Left forelimb (tissue), 1 donor: ENCODE measurements at places on chromosomes 12 and 14.

DNA sequence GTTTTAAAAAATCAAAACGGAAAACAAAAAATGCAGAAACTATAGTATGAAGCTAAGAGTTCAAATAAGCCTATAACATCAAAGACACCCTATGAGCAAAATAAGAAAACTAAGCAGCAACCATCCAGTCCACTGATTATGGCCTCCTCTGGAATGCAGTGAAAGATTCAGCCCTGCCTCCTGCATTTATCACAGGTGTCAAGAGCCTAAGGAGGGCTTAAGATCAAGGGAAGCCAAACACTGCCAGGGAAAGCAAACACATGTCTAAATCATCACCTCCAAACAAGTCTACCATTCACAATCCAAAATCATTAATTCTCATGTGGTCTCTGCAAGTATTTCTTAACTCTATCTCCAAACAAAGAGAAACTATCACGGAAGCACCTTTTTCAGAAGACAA lies 28.4 kb downstream of the SARNP start:
- DNase-seq: no peak

- no peak for DNase-seq
These were observed 26.4 kb downstream of the SETD3 start for GRCh38 chr14:99454246-99454645.

- no peak for DNase-seq
These were observed 663 bp downstream of the PTGER2 start for GRCh38 chr14:52314595-52315354.

GRCh38 chr12:96670334-96670899 lies 181.0 kb downstream of the CFAP54 start:
- no peak for DNase-seq

DNA sequence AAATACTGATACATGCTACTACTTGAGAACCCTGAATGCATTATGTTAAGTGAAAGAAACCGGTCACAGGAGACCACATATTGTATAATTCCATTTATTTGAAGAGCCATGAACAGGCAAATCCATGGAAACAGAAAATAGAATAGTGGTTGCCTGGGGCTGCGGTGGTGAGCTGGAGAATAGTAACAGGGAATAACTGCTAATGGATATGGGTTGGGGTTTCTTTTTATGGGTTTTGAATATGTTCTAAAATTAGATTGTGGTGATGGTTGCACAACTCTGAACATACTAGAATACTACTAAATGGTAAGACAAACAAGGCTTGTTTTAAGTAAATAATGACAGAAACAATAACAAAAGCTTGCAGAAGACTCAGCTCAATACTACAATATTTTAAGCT lies 293.0 kb downstream of the BTG1 start:
- no peak for DNase-seq

DNA sequence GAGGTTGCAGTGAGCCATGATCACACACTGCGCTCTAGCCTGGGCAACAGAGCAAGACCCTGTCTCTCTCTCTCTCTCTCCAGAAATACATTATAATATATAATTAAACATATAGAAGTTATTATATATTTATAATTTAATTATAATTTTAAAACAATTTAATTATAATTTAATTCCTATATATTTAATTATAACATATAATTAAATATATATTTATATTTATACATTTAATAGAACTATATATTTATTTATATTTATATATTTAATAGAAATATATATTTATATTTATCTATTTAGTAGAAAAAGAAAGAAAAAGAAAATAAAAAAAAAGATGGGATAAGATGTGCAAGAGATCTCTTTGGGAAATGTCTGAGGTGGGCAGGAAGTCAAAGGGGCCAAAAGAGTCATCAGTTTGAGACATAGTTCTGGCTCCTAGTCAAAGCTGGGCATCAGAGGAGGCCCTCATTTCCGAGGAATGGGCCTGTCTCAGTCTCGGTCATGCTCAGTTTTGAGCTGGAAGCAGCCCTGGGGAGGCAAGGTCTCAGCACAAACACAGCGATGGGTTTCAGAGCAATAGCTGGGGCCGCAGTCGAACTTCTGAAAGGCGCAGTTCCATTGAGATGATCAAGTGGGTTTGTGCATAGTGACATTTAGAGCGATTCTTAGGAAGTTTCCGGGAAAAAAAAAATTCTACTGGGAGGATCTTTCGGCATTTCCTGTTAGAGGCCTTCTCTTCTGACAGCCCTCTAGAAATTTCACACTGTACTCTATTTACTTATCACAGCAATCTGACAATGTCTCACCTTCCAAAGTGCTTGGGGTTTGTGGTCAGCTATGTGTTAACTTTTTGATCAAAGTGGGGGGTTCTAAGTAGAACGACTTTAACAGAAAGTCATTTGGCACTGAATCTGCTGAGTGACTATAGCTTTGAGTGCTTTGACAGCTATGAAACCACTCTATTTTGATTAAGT lies 58.7 kb upstream of the GZMB start:
- DNase-seq: no peak

- DNase-seq: no peak
These were observed 13.9 kb downstream of the ATL1 start for GRCh38 chr14:50573862-50574261.

GRCh38 chr12:32568228-32568627 lies 110.9 kb upstream of the DNM1L start:
- no peak for DNase-seq

GRCh38 chr12:28568704-28569103 lies 378.4 kb downstream of the CCDC91 start:
- no peak for DNase-seq

GRCh38 chr14:55340482-55340881 lies 69.3 kb downstream of the FBXO34 start:
- no peak for DNase-seq

- no peak for DNase-seq
These were observed 8.1 kb downstream of the COCH start for GRCh38 chr14:30882431-30882830.

- no peak for DNase-seq
These were observed 7.6 kb upstream of the PRPF40B start for GRCh38 chr12:49615725-49616124.
